ENCODE measurements at places on chromosomes 7 and 10. TPM values are rescaled to one million over a fixed set of nuclear protein-coding genes. Genes with fewer than 3 reads are reported as not detected.

DNA sequence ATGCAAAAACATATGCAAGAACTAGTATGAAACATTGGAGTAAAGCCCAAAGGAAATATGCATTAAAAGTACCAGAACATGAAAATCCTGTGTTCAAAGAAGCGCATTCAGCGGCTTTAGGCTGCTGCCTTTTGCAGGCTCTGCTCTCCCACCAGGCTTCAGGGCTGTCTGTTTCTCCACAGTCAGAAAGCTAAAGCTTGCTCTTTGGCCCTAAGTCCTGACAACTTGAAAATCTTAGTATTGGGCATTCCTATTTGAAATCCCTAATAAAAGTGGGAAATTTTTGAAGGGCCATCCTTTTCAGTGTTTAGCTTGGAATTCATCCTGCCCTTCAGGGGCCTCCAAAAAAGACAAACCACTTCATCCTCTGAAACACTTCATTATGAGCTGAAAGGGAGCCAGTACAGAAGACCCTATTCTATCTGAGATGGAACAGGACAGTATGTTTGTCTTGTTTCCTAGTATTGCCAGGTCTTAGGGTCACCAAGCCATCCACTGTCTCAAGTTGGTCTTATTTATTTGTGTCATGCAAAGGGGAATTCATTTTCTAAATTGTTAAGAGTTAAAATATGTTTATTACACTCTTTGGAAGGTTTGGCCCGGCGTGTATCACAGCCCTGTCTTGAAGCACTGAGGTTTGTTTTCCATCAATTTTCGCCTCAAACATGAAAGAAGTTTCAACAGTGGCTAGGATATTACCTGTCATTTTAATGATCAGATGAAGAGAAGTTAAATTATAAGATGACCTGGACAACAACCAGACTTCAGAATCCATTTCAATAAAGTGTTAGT, 326.3 kb upstream of the BMPER start:
- H3K4me3 ChIP-seq: no peak overlapping the region
- no peaks in the 10 kb centered on the region for H3K4me1 ChIP-seq
- no peak overlapping the region for H3K27ac ChIP-seq
- H3K36me3 ChIP-seq: no peaks in the 10 kb centered on the region
- H3K27me3 ChIP-seq: no peaks in the 10 kb centered on the region
- DNase-seq: no peak

GRCh38 chr7:92071032-92071431, 63.2 kb downstream of the CYP51A1 start:
- peaks cover 12% of the 10 kb centered on the region for H3K4me1 ChIP-seq
- no peak overlapping the region for H3K27ac ChIP-seq
- no peak for DNase-seq
- H3K36me3 ChIP-seq: peaks cover 41% of the 10 kb centered on the region
- H3K27me3 ChIP-seq: no peaks in the 10 kb centered on the region

DNA sequence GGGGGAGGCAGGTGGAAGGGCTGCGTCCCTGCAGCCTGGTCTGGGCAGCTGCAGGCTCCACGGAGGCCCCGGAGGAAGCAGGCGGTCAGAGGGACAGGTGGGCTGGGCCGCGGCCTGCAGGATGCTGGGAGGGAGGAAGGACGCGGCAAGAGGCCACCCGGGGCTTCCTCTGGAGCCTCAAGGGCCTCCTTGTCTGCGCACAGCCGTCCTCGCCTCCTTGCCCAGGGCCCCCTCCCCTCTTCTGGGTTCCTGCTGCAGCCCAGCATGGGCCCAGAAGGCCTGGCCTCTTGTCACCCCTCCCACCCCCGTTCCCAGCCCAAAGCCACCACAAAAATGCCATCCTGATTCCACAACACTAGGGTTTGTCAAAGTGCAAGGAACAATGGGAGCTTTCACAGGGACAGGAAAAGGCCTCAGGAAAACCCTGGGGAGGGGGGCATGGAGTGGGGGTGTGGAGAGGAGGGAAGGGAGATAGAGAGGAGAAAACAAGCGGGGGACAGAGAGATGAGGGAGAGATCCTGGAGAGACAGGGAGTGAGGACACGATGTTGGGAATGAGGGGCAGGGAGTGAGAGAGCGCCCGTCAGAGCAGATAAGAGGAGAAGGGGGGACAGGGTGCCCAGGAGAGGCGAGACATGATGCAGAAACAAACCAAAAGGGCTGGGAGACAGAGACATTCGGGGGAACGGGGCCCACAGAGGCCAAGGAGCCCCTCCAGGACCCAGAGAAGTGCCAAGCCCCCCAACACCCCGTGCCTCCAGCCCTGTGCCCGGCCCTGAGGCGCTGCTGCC, 41.8 kb downstream of the ZCCHC24 start:
- peaks cover 2% of the 10 kb centered on the region for H3K4me1 ChIP-seq
- no peaks in the 10 kb centered on the region for H3K27me3 ChIP-seq
- no peaks in the 10 kb centered on the region for H3K36me3 ChIP-seq
- no peak overlapping the region for H3K27ac ChIP-seq
- no peak for DNase-seq

DNA sequence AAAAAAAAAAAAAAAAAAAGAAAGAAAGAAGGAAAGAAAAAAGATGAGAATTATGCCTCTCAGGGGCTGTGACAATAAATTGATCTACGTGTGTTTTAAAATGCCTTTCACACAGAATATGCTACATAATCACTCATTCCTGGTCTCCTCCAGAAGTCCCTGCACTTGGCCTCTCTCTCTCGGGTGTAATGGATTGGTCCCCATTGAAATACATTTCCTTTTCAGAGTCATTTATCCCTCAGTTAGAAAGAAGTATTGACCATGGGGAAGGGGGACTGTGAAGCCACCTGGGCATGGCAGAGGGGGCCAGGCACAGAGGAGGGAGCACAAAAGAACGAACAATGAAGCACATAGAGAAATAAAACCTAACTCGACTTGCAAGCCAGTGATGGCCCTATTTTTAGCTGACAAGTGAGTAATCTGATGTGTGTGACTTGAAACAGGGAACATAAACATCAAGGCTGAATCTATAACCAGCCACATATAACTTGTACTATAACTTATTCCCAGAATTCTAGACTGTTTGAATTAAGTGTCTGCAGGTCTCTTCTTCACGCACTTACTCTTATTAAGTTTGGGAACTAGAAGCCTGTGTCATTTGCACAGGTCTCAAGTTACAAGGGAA, 490.8 kb downstream of the KCNMA1 start:
- H3K36me3 ChIP-seq: no peaks in the 10 kb centered on the region
- no peaks in the 10 kb centered on the region for H3K27me3 ChIP-seq
- no peak for DNase-seq
- H3K4me1 ChIP-seq: no peaks in the 10 kb centered on the region
- H3K27ac ChIP-seq: no peak overlapping the region

DNA sequence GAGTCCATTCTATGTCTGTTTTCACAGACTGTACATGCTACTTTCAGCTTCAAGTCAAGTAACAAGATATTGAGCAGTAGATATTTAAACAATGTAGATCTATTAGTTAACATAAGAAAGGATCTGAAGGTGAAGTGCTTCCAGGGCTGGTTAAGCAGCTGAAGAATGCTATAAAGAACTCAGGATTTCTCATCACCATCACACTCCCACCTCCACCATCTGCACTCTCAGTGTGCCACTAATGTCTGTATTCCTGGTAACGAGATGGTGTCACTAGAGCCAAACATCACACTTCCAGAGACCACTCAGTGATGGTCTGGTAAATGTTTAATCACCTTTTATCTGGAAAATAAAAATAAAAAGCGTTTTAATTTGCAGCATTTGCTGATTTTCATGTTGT, 224.0 kb upstream of the FERD3L start:
- no peaks in the 10 kb centered on the region for H3K36me3 ChIP-seq
- no peak overlapping the region for H3K4me3 ChIP-seq
- no peak for DNase-seq

DNA sequence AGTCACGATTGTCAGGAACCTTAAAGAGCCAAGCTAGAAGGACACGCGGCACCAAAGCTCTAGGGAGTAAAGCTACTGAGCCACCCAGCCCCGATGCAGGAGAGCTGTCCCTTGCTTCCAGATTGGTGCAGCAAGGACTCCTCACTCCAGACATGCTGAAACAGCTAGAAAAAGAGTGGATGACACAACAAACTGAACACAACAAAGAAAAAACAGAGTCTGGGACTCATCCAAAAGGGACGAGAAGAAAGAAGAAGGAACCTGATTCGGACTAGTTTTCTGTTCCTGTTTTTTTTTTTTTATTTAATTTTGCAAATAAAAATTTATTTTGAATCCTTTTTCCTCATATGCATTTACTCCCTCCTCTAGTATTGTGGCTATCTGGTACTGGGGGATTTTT, 11.4 kb upstream of the HKDC1 start:
- H3K4me1 ChIP-seq: peaks cover 54% of the 10 kb centered on the region
- no peak overlapping the region for H3K4me3 ChIP-seq
- H3K36me3 ChIP-seq: peaks cover 49% of the 10 kb centered on the region
- H3K27me3 ChIP-seq: no peaks in the 10 kb centered on the region

- H3K27me3 ChIP-seq: no peaks in the 10 kb centered on the region
- no peak overlapping the region for H3K4me3 ChIP-seq
- H3K27ac ChIP-seq: no peak overlapping the region
- H3K4me1 ChIP-seq: no peaks in the 10 kb centered on the region
Observed at GRCh38 chr7:85160223-85160622, 26.6 kb downstream of the SEMA3D start.

GRCh38 chr10:101444058-101444898, 90.3 kb downstream of the BTRC start:
- H3K27ac ChIP-seq: no peak overlapping the region
- no peak overlapping the region for H3K4me3 ChIP-seq
- peaks cover 3% of the 10 kb centered on the region for H3K27me3 ChIP-seq
- no peaks in the 10 kb centered on the region for H3K36me3 ChIP-seq
- no peak for DNase-seq
- peaks cover 3% of the 10 kb centered on the region for H3K4me1 ChIP-seq

- H3K36me3 ChIP-seq: no peaks in the 10 kb centered on the region
- DNase-seq: no peak
- H3K27ac ChIP-seq: no peak overlapping the region
- no peak overlapping the region for H3K4me3 ChIP-seq
- H3K27me3 ChIP-seq: peaks cover 6% of the 10 kb centered on the region
Observed at GRCh38 chr10:122782911-122783310, 62.7 kb downstream of the CUZD1 start.

- H3K36me3 ChIP-seq: no peaks in the 10 kb centered on the region
- H3K4me3 ChIP-seq: no peak overlapping the region
- DNase-seq: no peak
- no peak overlapping the region for H3K27ac ChIP-seq
Observed at GRCh38 chr7:505171-505570, 14.5 kb downstream of the PDGFA start.

DNA sequence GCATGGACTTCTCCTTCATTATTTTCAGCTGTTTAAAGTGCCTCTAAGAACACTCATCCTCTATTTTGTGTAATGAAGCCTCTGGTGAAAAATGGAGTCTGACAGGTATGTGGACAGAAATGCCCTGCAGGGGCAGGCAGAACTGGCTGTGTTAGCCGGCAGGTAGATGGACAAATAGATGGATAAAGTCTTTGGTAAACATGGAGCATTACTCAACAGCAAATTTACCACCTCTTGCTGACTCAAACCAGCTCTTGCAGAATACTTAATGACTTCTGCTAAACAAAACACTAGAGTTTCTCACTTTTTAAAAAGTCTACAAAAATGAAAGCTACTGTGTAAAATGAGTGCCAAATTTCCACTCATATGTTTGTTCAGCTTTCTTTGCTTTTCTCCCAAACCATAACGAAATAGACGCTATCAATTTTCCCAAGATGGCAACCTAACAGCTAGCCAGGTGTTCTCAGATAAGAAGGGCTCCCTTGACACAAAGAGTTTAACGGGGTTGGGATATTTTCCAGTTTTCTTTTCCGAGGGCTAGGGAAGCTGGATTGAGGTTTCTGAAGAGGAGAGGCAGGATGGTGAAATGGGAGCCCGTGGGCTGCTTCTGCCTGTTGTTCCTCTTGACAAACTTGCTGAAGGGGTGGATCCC, 71.9 kb upstream of the HABP2 start:
- H3K36me3 ChIP-seq: no peaks in the 10 kb centered on the region
- no peak for DNase-seq
- H3K4me1 ChIP-seq: no peaks in the 10 kb centered on the region
- no peak overlapping the region for H3K27ac ChIP-seq
- no peaks in the 10 kb centered on the region for H3K27me3 ChIP-seq

GRCh38 chr10:110860576-110861241, 11.0 kb upstream of the PDCD4 start:
- H3K27me3 ChIP-seq: no peaks in the 10 kb centered on the region
- peak overlapping the region; percentile 81 for H3K27ac ChIP-seq
- peak; percentile 61 for DNase-seq
- peaks cover 82% of the 10 kb centered on the region for H3K4me1 ChIP-seq
- H3K36me3 ChIP-seq: peaks cover 5% of the 10 kb centered on the region

- no peak overlapping the region for H3K4me3 ChIP-seq
- H3K4me1 ChIP-seq: peaks cover 12% of the 10 kb centered on the region
- H3K27me3 ChIP-seq: no peaks in the 10 kb centered on the region
Observed at GRCh38 chr10:93445097-93445960, 36.8 kb downstream of the MYOF start.

DNA sequence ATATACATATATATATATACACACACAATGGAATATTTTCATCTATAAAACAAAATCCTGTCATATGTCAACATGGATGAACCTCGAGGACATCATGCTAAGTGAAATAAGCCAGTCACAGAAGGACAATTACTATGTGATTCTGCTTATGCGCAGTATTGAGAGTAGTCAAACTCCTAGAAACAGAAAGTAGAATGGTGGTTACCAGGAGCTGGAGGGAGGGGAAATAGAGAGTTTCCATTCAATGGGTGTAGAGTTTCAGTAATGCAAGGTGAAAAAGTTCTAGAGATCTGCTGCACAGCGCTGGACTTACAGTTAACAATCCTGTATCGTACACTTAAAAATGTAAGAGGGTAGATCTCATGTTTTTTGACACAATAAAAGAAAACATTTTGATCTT, 181.9 kb downstream of the CDCA7L start:
- H3K36me3 ChIP-seq: no peaks in the 10 kb centered on the region
- H3K4me3 ChIP-seq: no peak overlapping the region
- H3K4me1 ChIP-seq: peaks cover 4% of the 10 kb centered on the region

- no peak overlapping the region for H3K4me3 ChIP-seq
- no peak for DNase-seq
- no peaks in the 10 kb centered on the region for H3K36me3 ChIP-seq
- no peak overlapping the region for H3K27ac ChIP-seq
- no peaks in the 10 kb centered on the region for H3K4me1 ChIP-seq
Observed at GRCh38 chr10:120415709-120416330, 41.2 kb upstream of the PLPP4 start.

The FGFR2 gene
- 0.30 TPM for total RNA-seq

The HDAC9 gene
- 0.55 TPM for total RNA-seq

The GDF10 gene
- not detected for total RNA-seq

The SRRT gene
- total RNA-seq: 202 TPM

The YKT6 gene
- total RNA-seq: 60.9 TPM

The GNB2 gene
- 266 TPM for total RNA-seq

The OR2A12 gene
- total RNA-seq: not detected

The AOC1 gene
- not detected for total RNA-seq
